ENCODE measurements at places on chromosomes 7 and 10. TPM values are rescaled to one million over a fixed set of nuclear protein-coding genes. Genes with fewer than 3 reads are reported as not detected.
A peak's percentile ranks its signal among the peaks of the same experiment; 100 is the strongest.

The DUSP5 gene
- total RNA-seq: 14.3 TPM

The FRMPD2 gene
- 3.4 TPM for total RNA-seq

The OPN1SW gene
- not detected for total RNA-seq

DNA sequence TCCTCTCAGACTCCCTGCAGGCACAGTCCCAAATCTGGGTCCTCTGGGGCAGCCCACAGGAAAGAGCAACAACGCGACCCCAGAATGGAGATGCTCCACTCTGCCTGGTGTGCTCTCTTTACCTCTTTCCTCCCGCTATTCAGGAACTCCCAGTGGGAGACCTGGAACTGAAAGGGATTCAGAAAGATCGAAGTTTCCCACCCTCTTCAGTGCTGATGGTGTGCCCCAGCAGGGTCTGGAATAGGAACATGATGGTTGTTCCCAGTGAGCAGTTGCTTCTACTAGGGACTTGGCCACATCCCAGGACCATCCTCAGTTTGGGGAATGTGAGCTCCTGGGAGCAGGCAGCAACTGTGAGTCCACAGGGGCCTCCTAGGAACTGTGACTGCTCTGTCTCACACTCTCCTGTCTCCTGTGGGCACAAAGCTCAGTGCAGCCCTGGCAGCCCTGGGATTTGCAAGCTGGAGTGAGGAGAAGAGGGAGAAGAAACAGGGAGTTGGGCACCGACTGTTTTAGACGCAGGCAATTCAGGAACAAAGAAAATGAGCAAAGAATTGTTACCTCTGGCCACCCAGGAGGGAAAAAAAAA lies 17.9 kb downstream of the OR6V1 start:
- DNase-seq: no peak

DNA sequence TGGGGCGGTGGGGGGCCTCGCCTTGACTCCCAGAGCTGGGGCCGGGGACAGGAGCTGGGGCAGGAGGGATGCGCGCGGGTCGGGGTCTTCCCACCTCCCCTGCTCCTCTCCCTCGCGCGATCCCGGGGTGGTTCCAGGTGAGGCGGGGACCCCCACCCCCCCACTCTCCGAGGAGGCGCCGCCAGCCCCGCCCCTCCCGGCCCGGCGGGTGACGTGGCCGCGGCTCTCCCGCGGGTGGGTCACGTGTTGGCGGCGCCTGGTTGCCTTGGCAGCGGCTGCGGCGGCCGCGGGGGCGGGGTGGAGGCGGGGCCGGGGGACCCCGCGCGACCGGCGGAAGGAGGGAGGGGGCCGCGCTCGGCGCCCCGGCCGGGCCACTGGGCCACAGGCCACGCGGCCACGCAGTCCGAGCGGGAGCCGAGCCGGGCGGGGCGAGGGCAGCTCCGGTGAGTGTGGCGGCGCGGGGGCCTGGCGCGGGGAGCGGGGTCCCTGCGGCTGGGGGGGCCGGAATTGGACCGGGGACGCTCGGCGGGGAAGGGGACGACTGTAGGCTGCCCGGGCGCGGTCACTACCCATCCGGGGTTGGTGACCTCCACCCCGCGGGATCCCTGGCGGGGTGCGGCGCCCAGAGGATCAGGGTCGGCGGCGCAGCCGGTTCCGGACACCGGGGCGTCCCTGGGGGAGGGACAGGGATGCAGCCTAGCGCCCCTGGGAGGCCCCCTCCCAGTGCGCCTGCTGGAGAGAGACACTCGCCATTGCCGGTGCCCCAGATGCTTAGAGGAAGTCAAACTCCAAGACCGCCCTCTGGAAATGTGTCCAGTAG lies at the start of gene ORAI2:
Gene ORAI2, plus strand, starts transcription at position 357 of the 820 bp plus-strand sequence. CDS start 5,382 bp downstream, outside the sequence.
- peak; percentile 82 for DNase-seq

- DNase-seq: no peak
These were observed 163.8 kb downstream of the SVIL start for GRCh38 chr10:29470843-29471543.

- no peak for DNase-seq
These were observed 82.4 kb downstream of the NKX6-2 start for GRCh38 chr10:132703419-132704007.

DNA sequence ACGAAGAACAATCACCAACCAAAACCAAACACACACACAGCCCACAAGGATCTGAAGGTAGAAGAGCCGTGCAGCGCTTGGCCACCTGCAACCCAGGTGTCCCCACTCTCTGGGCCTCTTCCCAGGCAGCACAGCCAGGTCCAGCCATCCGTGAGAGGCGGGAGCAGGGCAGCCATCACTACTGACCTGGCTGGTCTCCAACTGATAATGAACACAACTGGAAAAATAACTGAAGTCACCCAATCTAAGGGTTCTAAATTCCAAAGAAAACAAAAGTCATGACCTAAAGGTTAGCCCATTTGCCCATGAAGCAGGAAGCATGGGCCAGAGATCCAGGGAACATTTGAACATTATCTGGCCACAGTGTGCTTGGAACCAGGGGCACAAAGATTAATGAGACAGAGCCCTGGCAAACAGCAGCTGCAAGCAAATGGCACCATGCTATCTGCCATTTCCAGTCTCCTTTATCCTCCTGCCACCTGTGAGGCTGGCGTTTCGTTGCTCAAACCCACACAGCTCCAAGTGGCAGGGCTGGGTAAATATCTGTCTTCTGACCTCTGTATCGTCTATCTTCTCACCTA lies 207.9 kb downstream of the TNS3 start:
- DNase-seq: no peak

- peak; percentile 37 for DNase-seq
These were observed 29.0 kb downstream of the RASGEF1A start for GRCh38 chr10:43237631-43238446.

The ADAM22 gene
- total RNA-seq: 26.4 TPM

The TMEM176B gene
- 32.7 TPM for total RNA-seq

The MICU1 gene
- 48.2 TPM for total RNA-seq

GRCh38 chr10:43390759-43391158 lies 18.2 kb downstream of the HNRNPF start:
- no peak for DNase-seq

The GDF2 gene
- not detected for total RNA-seq

GRCh38 chr10:24806262-24806661 lies 82.6 kb upstream of the ARHGAP21 start:
- DNase-seq: no peak

DNA sequence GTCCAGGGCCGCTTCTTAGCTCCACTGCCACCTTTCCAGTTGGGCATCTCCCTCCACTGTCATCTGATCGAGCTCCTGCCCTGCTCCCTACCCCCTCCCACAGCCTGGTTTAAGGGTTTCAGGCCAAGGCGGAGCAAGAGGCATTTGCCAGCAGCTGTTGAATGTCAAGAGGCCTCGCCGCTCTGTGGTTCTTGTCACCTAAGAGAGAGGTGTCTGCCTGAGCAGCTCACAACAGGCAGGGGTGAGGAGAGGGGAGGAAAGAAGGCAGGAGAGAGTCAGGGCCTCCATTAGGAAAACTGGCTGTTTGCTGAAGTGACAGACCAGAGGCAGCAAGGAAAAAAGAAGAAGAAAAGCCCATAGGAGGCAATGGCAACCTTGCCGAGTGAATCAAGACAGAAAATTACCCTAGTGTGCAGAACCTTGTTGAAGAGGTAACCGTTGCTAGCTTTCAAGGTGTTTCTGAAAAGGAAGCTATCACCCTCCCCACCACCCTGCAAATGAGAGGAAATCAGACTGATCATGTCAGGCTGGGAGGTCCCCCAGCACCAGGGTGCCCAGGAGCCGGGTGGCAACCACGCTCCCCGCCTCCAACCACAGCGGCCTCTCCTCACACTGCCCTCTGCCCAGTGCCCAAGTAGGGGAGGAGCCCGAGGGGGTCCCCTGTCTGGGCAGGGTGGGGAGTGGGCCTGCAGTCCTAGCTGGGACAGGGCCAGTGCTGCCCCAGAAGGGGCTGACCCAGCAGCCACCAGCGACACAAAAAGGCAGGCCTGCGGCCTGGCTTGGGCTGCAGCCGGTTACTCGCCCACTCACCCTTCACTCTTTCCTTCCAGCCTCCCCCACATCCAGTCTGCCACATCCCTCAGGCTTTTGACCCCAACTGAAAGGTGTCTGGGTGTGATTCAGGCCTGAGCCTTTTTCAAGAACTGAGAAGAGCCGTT lies 7.1 kb downstream of the GATA3 start:
- peak; percentile 52 for DNase-seq

DNA sequence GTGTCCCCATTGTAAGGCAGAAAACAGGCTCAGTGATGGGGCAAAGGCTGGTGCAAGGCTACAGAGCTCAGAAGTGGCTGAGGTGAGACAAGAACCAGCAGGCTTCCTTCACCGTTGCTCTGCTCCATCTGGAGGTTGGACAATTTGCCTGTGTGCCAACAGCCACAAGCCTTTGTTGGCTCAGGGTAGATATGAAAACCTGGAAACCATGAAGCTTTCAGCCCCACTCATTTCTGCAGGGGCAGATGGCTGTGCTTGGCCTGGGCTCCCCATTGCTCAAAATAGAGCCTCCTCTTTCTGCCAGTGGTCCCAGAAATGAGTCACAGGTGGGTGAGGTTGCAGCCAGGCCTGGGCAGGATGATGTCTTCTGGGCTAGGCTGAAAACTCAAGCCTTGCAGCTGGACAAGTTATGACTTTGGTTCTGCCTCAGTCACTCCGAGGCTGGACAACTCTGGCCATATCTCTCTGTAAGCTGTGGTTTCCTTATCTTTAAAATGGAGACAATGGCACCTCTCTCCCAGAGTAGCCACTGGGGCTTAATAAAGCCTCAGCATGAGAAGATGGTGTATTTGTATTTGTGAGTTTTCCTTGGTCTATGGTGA lies 12.2 kb upstream of the ZNF273 start:
- peak; percentile 32 for DNase-seq

DNA sequence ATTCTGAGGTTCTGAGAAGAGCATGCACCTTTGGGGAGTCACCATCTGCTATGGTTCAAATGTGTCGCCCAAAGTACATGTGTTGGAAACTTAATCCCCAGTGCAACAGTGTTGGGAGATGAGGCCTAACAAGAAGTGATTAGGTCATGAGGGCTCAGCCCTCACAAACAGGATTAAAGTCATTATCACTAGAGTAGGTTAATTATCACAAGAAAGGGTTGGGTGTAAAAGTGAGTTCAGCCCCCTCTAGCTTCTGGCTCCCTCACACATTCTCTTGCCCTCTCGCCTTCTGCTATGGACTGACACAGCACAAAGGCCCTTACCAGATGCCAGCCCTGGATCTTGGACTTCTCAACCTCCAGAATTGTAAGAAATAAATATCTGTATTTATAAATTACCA lies 100.3 kb upstream of the C10orf90 start:
- DNase-seq: no peak

- DNase-seq: no peak
These were observed 7.5 kb upstream of the OPTN start for GRCh38 chr10:13092291-13093102.

DNA sequence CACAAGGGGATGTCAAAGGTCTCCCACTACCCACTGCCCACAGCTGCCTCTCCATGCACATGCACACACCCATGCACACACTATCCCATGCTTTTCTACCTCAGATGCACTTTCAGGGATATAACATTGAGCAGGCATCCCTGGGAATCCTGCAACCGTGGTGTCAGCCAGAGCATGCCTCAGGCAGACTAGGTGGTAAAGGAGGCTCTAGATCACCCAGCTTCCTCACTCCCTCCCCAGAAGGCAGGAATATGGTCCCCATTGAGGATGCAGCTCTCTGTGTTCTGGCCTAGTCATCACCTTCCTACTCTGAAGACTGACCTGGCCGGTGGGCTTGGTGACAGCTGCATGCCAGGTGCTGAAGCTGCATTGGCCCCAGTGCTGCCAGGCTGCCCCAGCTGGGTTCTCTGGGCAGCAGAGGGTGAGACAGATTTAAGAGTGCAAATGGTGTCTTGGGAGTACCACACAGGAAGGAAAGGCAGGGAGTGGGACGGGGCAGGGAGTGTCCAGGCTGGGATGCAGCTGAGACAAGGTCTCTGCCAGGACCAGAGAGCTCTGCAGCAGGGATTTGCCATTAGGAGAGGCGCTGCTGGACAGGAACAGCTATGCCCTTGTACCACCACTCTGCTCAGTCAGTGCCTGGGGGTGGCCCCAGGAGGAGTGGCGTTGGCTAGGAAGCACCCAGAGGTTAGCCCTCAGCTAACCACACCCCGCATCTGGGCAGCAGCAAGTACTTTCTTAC lies 53.4 kb upstream of the GDF10 start:
- DNase-seq: no peak

The BMPER gene
- 6.8 TPM for total RNA-seq

- DNase-seq: no peak
These were observed 109.3 kb upstream of the ABCB5 start for GRCh38 chr7:20506175-20506574.
